ENCODE measurements at places on chromosomes 11 and 22.

DNA sequence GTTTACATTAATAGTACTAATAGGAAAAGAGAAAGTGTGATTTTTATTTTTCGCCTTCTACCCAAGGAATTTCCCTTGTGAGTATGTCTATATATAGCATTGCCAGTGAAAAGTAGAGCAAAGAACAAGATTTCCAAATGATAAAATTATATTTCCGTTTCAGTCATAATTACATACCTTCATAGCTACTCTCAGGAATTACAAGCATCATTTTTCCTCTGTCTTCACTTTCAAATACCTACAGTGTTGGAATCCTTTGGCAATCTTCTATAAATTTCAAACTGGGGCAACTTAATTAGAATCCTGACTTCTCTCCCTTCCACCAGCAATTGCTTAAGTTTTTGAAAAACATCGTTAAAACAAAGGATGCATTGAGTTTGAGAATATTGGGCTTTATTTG lies 35.5 kb upstream of the SPON1 start:
- DNase-seq: no peak

DNA sequence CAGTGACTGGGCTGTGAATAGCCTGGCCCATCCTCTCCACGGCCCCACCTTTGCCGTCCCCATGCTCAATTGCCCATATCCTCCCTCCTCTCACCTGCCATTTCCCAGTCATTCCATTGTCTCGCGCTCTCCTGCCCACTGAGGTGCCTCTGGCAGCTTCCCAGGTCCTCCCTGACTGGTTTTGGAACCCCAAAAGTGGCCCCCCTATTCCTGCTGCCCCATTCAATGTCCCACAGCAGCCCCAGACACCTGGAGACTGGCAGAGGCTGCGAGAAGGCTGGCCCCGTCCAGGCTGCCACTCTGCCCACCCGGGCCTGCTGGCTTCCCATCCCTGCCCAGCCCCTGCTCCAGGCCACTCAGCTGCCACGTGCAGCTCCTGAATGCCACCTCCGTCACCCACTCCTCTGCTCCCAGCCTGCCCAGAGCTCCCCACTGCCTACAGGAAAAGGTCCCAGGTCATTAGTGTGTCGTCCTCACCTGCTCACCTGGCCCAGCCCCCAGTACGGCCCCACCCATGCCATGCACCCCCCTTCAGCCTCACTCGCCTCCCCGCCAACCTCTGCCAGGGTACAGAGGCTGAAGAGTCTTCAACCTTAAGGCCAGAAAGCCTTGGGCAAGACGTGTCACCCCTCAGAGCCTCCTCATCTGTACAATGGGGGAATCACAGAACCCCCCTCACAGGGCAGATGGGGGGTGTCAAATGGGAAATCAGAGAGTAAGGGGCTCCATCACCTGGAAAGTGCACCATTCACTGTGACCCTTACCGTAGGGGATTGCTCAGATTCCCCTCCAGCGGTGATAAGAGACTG lies 37.5 kb downstream of the KCNJ4 start:
- no peak for DNase-seq

- no peak for DNase-seq
Observed at GRCh38 chr22:45880091-45880715, 96.8 kb downstream of the WNT7B start.

DNA sequence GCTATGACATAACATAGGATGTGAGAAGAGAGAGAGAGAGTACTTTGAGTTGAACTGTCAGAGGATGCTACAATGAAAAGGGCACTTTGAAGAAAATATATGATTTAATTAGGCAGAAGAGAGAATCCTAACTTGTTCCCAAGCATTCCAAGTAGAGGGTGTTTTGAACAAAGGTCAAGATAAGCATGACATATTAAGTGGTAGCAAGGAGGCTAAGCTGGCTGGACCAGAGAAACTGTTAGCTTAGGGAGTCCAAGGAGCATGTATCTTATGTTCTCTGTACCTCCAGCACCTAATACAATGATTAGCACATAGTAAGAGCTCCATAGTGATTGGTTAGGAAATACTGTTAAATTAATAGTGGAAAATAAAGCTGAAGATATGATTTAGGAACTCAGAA lies 479.6 kb downstream of the TMEM135 start:
- no peak for DNase-seq

DNA sequence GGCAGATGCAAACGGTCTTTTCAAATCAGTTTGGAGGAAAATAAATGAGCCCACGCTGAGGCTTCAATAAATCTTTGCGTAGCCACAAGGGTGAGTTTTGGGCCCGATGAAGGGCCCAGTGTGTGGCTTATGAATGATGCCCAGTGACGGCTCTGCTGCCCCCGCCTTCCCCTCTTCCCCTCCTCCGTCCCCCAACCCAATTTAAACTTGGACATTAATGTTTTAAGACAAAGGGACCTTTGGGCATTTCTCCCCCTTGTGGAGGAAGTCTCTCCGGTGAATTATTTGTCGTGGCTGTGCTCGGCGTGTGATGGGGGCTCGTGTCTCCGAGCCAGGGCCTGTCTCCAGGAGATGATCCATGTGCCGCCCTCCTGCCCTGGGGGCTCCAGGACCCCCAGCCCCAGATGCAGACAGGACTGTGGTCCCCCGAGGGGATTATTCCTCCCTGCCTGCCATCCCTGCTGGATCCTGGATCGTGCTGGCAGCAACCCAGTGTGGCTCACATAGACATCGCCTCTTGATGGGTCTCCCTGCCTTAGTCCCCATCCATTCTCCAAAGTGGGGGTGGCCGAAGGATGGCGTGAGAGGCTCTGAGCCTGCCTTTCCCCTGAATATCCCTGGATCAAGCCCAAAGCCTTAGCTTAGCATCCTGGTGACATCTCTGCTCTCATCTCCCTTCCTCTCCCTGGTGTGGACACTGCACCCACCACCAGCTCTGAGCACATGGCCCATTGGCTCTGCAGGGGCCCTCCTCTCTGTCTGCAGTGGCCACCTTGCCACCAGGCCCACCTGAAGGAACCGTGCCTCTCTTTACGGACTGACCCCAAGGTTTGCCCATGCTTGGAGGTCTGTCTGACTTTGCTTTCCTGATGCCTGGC lies 56.4 kb downstream of the SMIM38 start:
- DNase-seq: no peak

DNA sequence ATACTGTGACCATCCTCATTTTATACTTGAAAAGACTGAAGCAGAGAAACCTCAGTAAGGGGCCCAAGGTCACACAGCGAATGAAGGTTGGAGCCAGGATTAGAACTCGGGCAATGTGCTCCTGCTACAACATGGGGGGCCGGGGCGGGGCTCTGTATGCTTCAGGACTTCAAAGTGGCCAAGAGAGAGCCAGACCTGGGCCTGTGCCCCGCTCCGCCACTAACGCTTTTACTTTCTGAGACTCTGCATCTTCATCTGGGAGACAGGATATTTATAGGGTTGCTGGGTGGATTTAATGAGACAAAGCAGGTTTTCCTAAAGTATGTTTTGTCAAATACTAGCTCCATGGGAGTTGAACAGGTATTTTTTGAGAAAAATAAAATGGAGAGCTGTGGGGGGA lies 33.9 kb upstream of the LYVE1 start:
- no peak for DNase-seq

DNA sequence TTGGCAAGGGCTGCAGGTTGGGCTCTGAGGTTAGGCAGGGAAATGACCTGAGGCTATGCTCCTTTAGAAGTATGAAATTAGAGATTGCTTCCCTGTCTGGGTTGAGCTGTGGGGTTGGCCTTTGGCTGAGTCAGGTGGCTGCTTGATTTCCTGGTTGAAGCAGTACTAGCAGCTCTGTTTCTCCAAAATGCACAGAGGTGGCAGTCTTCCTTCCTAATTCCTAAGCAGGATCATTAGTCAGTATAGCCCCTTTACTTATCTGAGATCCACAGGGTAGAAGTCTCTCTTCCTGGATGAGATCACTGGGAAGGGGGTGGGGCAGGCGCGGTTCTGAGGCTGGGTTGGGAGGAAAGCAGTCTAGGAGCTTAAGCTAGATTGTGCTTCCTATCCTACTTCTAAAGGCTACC lies 1917.5 kb downstream of the LRRC4C start:
- DNase-seq: no peak

DNA sequence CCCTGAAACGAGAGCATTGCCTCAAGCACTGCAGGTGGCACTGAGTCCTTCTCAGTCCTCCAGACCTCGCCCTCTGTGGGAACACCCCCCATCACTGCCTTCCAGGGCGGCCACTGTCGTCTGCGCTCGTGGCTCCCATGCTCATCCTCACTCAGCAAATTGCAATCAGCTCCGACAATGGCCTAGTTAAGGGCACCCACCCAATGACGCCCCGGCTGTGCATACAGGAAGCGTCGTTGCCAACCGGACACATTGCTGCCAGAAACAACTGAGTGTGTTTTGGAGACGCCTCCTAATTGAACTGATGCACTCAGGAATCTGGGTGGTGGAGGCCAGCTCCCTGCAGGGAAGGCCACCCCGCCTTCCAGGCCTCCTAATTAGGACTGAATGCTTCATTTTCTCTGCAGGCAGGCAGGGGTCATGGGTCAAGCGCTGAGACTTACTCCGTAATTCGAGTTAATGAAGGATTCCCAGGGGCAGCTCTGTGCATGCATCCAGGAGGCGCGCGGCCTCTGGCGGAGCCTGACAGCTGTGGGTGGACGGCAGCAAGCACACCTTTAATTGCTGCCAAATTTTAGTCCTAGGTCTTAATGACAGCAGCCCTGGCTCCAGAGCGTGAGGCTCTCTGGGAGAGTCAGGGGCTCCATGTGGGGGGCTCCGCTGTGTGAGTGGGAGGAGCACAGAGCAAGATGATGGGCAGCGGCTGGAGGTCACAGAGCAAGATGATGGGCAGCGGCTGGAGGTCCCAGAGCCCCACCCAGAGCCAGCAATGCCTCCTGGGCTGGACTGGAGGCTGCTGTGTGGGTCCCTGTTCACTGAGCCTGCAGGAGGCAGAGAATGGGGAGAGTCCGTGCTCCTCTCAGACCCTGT lies 199.0 kb downstream of the BRD1 start:
- no peak for DNase-seq

GRCh38 chr11:92050305-92050704 lies 174.3 kb upstream of the FAT3 start:
- DNase-seq: no peak

- no peak for DNase-seq
Observed at GRCh38 chr11:110883256-110883655, 171.0 kb upstream of the ARHGAP20 start.

- peak; percentile 80 for DNase-seq
Observed at GRCh38 chr11:394034-394857, at the start of gene PKP3. TSS of gene PKP3 (plus strand) at chr11:394209. CDS start at chr11:394293, 84 bp downstream.

All from A549 (cell line).